ENCODE measurements at places on chromosomes 7 and 10. TPM values are rescaled to one million over a fixed set of nuclear protein-coding genes. Genes with fewer than 3 reads are reported as not detected.

The LRRC18 gene
- total RNA-seq, result not detected

The NPFFR1 gene
- total RNA-seq, result not detected

The DPP6 gene
- not detected for total RNA-seq

The CADPS2 gene
- total RNA-seq, result 43.8 TPM

The MMRN2 gene
- not detected for total RNA-seq

GRCh38 chr7:126449611-126450268, 803.0 kb downstream of the GRM8 start:
- DNase-seq, result no peak

DNA sequence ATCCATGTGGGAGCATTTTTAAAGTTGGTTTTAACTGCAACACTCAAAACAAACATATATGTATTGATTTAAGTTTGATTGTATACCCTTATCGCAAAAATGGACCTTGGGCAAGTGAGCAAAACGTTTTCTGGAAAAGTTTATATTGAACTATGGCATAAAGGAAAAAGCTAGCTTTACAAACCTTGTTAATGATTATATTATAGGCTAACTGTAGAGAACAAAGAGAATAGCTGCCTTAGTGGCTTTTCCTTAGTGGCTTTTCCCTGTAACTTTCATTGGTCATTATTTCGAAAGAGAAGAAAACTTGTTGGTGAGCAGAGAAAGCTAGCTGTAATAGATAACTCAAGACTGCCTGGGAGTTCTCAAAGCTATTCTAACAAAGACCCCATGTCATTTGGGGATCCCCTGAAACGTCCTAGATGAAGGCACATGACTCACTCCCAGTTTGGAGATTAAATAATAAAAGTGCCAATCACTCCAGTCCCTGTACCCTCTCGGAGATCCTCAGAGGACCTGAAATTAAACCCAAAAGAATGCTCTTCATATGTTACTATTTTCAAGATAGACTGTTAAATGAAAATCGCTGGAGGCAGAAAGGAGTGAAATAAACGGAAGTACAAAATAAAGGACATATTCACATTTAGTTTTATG, 92.1 kb downstream of the SRI start:
- peak; percentile 72 for DNase-seq

DNA sequence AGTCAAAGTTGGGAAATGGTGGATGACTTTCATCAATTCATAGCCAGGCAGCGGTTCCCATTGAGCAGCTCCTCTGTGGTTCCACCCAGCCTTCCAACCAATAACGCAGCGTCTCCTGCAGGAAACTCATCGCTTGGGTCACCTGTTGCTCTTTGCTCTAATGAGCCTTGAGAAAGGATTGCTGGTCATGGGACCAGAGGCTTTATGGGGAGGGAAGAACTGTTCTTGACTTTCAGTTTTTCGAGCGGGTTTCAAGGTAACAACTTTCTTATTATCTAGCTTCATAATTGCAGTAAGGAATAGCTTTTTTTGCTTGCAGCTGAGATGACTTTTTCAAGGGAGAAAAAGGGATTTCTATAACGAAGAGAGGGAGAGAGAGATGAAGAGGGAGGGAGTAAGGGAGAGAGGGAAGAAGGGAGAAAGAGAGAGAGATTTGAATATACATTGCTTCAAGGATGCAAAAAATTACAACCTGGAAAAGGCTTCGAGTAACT, 405 bp upstream of the ENTPD1 start:
- peak; percentile 6 for DNase-seq

DNA sequence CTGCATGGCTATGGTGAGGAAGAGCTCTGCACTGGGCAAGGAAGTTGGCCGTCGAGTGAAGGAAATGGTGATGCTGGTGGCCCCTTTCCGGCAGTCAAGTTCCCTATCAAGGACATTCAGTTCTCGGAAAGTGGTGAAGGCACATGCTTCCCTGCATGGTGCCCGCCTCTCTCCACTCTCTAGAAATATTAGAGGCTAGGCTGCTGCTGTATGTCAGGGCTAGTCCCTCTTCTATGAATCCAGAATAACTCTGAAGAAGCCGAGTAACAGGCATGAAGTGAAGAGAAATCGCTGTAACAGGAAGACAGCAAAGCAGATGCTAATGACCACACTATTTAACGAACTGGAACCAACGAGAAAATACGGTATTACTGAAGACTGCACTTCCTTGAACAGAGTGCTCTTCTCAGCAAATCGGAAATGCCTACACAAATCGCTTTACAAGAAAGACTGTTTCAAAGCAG, 5.4 kb downstream of the IDI1 start:
- no peak for DNase-seq

DNA sequence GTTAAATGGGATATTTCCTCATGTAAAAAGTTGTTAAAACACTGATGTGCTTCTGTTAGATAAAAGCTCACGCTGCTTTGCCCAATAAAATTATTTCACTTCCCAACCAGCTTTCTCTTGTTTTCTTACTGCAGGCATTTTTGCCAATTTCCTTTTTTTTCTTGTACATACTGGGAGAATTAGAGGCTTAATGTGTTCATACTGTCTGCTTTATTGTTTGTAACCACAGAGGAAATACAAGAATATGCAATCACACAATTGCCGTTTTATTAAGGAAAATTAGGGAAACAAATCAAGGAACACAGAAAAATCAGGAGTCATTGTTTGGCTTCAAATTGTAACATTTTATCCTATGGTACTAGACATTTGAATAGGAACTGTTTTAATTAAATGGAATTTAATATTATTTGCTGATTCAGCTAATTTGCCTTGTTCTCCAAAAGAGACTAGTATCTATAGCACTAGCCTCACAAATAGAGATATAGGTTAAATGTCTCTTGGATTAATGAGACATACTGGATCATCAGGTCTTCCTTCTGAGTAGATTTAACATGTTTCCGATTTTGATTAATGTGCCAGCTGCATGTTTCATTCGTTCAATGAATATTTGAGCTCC, 6.4 kb upstream of the VWA2 start:
- DNase-seq, result no peak

GRCh38 chr10:72695496-72695895, 3.6 kb downstream of the MCU start:
- no peak for DNase-seq

DNA sequence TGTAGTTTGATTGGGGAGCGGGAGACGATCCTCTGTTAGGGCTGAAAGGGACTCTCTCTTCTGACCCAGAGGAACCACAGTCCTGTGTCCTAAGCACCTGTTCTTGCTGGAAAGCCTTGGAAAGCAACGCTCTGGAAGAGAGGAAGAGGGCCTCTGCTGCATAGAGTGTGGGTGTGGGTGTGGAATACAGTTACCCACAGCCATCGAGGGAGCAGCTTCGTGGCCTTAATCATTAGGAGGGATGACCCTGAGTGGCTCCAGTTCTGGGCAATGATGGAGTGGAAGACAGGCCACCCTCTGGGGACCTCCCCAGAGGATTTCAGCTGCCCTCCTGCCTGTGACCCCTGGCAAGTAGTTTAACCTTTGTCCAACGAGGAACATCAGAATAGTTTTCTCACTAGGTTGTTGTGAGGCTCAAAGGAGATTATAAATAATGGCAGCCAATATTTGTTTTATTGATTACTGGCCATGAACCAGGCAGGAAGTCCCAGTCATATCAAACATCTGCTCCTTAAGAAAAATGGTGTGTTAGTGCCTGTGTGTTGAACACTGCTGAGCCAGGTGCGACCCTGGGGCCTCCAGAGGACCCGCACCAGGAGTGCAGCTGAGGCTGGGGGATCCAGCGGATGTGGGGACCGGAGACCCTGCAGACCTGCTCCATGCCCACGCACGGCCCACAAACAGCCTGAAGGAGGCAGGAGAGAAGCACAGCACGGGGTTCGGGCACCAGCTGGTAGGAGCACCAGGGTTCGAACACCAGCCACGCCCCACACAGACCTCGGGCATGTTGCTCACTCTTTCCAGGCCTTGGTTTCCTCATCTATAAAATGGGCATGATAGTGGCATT, 35.6 kb downstream of the FAM241B start:
- no peak for DNase-seq

- no peak for DNase-seq
Observed at GRCh38 chr10:73161662-73162061, 6.1 kb downstream of the ECD start.
